Hematopoietic multipotent progenitor cell treated with erythropoietin and hydrocortisone succinate and interleukin-3 and kit ligand, for 6 days (in vitro differentiated cells): ENCODE measurements at places on chromosomes 12 and 14.
A peak's percentile ranks its signal among the peaks of the same experiment; 100 is the strongest.

GRCh38 chr14:90547968-90548367 is 151.1 kb downstream of the CALM1 start:
- no peak for DNase-seq

DNA sequence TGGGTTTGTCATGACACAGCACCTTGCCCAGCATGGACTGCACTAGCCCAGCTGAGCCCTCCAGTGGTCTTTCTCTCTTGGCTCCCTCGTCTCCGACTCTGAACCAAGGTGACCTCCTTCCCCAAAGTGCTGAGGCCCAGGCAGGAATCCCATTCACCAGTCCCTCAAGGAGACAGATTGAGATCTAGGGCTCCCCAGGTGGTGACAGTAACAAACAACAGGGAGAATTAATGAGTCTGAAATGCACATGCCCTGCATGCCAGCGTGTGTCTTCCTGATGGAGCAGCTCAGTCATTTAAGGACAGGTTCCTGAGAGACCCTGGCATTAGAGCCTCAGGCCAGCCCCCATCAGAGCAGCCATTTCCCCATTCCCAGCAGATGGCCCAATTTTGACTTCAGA is 51.4 kb upstream of the OAS1 start:
- peak; percentile 26 for DNase-seq

GRCh38 chr12:124337622-124338021 is 42.7 kb downstream of the RFLNA start:
- no peak for DNase-seq

DNA sequence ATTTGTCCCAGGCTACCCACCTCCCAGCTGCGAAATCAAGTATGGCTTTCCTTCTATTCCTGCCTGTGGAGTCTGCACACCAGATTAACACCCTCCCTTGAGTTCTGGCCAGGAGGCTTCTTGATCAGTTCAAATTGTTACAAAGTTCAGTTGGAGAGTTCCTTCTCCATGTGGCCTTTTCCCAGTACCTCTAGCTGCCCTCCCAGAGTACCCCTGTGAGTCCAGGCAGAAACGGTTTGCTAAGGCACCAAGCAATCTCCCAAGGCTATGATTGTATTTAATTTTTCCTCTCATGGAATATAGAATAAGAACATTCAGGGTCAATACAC is 49.7 kb upstream of the ERGIC2 start:
- DNase-seq = no peak

- no peak for DNase-seq
Measured at GRCh38 chr14:41409806-41410205, 196.9 kb upstream of the LRFN5 start.
